Activated naive CD4-positive, alpha-beta T cell treated with anti-CD3 and anti-CD28 coated beads for 36 hours (primary cell): ENCODE measurements at places on chromosomes 7 and 10.
A peak's percentile ranks its signal among the peaks of the same experiment; 100 is the strongest.

DNA sequence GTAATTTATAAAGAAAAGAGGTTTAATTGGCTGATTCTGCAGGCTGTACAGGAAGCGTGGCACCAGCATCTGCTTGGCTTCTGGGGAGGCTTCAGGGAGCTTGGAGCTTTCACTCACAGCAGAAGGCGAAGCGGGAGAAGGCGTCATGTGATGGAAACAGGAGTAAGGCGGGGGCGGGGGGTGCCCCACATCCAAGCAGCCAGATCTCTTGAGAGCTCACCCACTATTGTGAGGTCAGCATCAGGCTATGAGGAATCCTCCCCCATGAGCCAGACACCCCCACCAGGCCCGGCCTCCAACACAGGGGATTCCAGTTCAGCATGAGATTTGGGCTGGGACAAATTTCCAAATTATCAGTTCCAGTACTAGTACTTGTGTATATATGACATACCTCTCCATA is 46.2 kb downstream of the WDR37 start:
- peak; percentile 47 for DNase-seq

GRCh38 chr7:159078193-159078910 is 66.3 kb downstream of the VIPR2 start:
- DNase-seq = no peak

GRCh38 chr7:80934321-80934720 is 15.5 kb upstream of the SEMA3C start:
- DNase-seq = no peak

DNA sequence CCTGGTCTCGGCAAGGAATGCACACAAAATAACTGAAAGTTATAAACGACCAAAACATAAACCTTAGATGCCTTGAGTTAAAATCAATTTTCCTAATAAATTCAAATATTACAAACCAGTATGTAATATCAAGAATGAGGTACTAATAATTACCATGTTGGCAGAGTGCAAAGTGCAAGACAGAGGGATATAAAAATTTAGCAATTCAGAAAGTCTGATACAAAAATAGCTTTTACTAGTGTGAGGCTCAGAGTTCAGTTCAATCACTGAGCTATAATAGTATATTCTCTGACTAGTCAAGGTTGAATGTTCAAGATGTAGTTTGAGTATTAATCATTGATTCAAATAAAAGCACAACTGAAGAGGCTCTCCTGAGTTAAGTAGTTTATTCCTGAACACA is 4.8 kb upstream of the AUTS2 start:
- DNase-seq = no peak

DNA sequence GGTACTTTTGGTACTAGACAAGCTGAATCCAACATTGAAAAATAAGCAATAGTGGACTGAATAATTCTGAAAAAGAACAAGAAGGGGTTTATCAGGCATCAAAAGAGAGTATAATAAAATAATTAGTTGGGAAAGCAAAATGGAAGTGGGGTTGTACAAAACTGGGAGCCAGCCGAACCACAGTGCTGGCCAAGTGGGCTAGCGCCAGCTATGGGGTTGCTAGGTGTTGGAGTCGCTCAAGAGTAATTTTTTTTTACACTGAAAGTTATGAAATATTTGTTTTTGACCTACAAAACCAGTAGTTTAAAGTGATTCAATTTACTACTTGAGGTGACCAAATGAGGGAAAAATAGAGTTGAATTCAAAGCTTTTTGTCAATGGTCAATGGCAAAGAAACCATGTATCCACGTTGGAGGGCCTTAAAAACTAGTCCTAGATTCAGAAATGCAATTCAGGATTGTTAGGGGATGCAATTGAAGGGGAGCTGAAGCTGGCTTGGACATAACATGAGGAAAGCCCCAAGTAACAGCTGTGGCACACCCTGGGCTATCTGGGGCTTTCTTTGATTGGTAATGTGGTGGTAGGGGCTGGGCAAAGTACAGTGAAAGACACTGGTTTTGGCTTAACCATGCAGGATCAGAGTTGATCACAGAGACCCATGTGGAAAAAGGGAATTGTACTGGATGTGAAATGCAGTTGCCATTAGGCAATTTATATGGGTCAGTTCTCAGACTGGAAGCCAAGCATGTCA is 28.3 kb upstream of the MSMB start:
- DNase-seq = no peak

DNA sequence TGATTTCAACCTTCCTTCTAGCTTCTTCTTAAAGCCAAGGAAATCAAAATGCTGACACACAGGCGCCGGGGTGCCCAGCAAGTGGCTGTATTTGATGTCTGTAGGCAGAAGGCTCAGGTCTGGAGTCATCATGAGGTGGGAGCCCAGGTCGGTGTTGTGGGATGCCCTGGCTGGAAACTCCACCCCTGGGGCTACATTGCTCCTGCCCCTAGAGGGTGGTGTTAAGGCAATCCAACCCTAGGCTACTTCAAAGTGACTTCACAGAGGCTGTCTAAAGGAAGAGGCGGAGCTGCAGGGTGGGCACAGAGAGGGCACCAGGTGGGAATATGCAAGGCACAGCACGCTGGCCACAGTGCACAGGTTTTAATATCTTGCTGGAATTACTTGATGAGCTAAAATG is 200.9 kb downstream of the ADAM12 start:
- no peak for DNase-seq

DNA sequence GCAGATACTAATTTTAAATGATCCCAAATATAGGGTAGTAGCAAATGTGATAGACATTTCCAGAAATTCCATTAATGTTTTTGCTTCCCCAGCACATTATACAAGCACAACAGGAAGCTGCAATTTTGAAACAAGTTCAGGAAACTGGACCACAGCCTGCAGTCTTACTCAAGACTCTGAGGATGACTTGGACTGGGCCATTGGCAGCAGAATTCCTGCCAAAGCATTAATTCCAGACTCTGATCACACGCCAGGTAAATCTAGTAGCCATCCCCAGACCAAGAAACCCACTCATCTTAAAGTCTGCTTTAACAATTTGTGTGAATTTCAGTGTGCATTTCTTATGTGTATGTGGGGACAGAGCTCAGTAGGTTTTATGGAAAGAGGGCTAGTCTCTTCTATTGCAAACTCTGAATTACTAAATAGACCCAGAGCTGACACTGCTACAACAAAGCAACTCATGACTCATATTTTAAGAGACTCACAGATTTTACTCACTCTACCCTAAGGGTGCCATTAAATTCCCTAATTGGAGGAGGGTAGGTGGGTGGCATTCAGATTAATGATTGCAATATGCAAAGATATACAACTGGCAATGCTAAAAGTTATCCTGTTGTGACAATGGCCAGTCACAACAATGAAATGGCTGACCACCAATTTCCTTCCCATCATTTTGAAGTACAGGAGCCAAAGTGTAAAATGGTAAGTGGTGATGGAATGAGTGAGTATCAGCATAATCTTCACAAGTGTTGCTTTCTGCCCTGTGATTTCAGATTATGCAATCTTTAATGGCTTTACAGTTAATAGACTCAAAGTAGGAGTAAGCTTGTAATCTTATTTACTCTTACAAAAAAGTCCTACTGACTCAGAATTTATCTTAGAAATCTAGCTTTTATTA is 317.6 kb upstream of the PLXDC2 start:
- DNase-seq = no peak

DNA sequence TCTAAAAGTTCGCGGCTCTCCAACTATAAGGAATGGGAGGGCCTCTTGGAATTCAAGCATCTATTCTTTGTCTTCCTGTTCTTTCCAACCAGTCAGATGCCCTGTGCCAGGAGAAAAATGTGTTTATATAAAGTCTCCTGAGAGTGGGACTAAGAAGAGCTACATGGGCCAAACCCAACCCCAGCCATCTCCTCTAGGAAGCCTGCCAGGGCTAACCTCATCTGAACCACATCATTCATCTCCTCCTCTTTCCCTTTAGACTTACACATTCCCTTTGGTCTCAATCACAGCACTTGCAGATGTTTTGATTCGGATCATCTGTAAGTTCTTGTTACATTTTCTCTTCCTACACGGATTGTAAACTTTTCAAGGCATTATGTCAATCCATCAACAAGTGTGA is 62.6 kb downstream of the DOCK4 start:
- no peak for DNase-seq
